SHP77 treated with DMSO at 0.1 percent for 48 hours (cell line): ENCODE measurements at places on chromosomes 1 and 21.

DNA sequence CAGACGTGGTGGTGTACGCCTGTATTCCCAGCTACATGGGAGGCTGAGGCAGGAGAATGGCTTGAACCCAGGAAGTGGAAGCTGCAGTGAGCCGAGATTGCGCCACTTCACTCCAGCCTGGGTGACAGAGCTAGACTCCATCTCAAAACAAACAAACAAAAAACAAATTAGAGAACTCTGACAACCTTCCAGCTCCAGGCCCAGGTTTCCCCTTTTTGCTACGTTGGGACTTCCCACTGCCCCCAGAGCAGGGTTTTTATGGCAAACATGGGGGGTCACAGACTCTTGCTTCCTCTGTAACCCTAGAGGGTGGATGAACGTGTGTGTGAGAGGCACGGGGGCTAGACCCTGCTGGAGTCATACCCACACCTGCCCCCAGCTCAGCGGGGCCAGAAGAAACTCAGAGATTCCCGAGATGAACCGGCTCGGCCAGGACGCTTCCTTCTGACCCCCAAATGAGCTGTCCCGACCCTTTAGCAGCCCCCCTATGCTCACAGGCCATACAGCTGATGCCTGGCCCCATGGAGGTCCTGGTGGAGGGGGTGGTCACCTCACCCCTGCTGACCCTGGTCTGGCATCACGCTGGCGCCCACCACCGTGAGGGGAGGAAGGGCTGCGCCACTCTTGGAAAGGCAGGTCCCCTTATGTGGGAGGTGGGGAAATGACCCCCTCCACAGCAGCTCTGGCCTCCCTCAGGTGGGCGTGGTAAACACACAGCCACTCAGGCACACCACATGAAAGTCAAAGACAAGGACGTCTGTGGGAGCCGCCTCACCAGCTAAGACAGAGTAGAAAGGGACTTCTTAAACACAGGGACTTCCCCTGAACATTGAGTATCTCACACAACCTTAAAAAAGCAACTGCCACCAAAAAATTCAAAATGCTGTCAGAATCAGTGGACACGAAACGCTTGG is 7.1 kb downstream of the GPR157 start:
- DNase-seq, result no peak

DNA sequence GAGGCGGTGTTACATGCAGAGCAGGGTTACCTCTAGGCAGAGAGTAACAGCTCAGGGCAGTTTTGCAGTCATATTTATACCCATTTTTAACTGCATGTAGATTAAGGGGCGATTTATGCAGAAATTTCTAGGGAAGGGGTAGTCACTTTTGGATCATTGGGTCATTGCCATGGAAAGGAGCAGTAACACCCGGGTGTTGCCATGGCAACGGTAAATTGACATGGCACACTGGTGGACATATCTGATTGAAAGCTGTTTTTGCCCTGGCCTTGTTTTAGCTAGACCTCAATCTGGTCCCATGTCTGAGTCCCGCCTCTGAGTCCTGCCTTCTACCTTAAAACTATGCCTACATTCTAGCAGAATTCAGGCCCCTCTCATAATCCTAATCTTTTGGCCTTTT is 11.8 kb upstream of the USP1 start:
- DNase-seq, result no peak

- no peak for DNase-seq
Observed at GRCh38 chr1:206509612-206510257, 2.4 kb downstream of the RASSF5 start.

DNA sequence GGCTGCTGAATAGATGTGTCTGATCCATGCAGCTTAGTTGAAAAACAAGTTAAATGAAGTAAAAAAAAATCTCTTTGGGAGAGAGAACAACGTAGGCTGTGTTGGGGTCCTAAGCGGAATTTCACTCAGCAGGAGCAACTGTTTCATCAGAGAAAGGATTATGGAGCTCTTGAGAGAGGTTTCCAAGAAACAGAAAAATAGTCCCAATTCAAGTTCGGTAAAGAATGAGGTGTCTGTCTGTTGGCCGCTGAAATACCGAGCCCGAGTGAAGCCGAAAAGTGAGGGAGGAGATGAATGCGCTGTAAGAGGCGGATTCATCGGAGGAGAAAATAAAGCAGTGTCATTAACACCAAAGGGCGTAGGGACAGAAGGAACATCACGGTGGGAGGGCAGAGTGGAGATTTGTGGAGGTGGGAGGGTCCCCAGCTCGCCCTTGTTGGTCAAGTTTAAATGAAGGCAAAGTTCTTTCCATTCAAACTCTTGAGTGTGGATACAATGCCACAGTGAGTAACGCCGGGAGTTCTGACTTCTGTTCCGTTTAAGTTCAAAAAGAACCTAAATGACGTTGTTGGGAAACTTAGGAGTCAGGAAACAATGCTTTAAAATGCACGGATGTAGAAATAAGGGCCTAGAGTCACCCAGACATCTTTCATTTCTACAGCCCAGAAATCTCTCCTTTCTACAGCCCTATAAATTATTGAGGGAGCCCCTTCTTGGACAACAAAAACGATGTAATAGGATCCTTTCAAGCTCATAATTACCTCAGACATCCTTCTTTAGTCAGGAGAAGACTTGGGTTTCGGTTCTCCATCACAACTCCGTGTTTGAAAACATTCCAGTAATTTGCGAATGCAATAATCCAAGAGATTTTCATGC is 15.6 kb upstream of the SLC45A1 start:
- no peak for DNase-seq

DNA sequence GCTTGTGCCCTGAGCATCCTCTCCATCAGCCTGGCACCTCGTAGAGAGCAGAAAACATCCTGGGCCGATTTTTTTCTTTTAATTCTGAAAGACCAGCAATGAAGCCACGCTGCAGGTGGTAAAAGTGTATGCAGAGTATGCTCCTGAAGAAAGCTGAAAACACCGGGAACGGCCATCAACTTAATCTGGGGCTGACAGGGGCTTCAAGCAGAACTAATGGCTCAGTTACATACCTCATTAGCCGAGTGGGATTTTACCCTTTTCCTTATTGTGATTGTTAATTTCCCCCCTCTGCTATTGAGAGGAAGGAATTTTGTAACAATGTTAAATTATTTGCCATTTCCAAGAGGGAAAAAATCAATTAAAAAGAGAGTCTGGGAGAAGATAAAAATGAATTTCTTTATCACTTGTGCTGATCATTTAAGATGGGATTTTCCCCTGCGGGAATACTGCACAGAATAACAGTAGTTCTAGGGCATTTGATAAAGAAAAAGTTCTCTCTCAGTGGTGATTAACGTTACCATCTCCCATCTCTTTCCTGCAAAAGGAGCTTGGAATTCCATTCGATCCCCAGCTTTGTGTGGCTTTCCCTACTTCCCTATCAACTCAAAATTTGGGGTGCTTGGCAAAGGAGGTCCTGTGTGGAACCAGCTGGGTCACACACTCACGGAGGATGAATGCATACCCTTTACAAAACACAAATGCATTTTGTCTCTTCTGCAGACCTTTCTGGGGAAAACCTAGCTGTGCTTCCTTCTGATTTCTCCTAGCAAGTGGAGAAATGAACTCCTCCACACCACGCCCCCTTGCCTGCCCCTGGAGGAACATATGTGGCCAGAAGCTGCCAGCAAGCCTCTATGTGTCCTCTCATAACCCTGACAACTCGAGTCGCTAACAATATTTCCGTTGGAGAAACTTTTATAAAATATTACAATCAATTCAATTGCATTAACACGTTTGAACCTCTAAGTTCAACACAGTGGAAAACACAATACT is 70.9 kb downstream of the RRAGC start:
- no peak for DNase-seq
